ENCODE measurements at places on chromosomes 4 and X.

GRCh38 chr4:25862411-25863346 lies at the start of gene SEL1L3:
SEL1L3 (minus strand) TSS chr4:25862988; CDS start chr4:25862836, 152 bp downstream.
- no peak for DNase-seq

GRCh38 chr4:60805500-60806313 lies 394.4 kb upstream of the ADGRL3 start:
- DNase-seq: no peak

- DNase-seq: no peak
Observed at GRCh38 chr4:162837679-162838078, 329.0 kb downstream of the NAF1 start.

GRCh38 chr4:81541161-81541945 lies 69.6 kb upstream of the RASGEF1B start:
- DNase-seq: no peak

DNA sequence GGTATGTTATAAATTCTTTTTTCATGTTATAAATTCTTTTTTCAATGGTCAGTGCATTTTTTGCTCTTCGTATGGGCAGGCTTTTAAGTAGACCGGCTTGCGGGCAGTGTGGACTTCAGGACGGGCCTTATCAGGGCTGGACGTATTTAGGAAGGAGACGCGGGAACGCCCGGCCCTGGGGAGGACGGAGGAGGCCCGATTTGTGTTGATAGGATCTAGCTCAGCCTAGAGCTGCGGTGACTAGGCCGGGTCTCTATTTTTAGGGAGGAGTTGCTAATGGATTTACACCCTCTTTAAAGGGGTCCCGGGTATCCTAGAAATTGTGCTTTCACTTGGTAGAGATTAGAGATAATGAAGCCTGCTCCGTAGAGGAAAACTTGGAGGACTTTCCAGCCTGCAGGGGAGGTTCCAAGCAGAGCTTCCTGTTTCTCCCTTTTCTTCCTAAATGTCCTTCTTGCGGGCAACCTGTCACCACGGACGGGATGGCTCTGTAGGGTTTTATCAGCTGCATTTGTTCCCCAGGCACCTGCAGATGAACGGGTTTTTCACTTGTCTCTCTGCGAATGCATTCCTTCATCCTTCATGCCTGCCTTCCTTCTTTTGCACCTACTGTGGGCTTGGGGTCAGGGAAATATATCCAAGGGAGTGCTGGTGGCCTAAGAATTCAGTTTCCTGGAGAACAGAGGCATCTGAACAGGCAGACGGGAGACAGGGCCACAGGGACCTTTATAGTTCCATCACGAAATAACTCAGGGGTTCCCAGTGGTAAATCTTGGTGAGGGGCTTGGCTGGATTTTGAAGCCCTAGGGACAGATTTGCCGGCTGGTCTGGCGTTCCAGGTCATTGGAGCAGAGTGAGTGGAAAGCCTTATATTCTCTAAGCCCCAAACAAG lies 1.4 kb downstream of the CD99 start:
- DNase-seq: no peak

GRCh38 chr4:113052379-113052951 lies 3.0 kb downstream of the ANK2 start:
- no peak for DNase-seq

- no peak for DNase-seq
Observed at GRCh38 chr4:96642490-96642889, 802.6 kb downstream of the PDHA2 start.

GRCh38 chrX:47264483-47265173 lies 31.8 kb downstream of the USP11 start:
- no peak for DNase-seq

DNA sequence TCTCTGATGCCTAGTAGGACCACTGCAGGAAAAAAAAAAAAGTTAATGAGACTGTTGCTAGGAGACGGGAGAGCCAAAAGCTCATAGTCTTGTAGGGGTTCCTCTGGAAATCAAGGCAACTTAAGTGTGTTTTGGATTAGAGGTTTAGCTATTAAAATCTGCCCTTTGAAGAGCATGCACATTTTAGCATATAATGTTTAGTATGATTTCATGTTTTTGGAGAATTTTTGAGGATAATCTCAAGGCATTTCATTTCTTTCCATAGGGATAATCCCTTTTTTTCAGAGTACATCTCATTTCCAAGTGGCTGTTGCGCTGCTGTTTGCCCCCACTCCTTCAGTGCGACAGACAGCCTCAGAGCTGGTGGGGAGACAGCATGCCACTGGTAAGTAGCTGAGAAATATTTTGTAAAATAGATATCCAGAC lies at the start of gene LINC00632:
TSS of gene LINC00632 (plus strand) at position 339 of the 426 bp plus-strand sequence.
- no peak for DNase-seq
